Fibroblast of the aortic adventitia (primary cell): ENCODE measurements at places on chromosomes 2 and 18. TPM values are rescaled to one million over a fixed set of nuclear protein-coding genes. Genes with fewer than 3 reads are reported as not detected.

Gene CD28
- total RNA-seq: not detected in 2 replicates

Gene LAMA1
- 3.5 and 30.1 TPM in 2 replicates for total RNA-seq

Gene ANKRD23
- total RNA-seq: 2.3 and 6.0 TPM in 2 replicates

Gene TLX2
- not detected in 2 replicates for total RNA-seq

Gene OR6B2
- total RNA-seq: not detected in 2 replicates

Gene MAP3K19
- not detected in 2 replicates for total RNA-seq

Gene MRO
- total RNA-seq: under 0.01 and 6.5 TPM in 2 replicates

Gene KYNU
- under 0.01 and 1.3 TPM in 2 replicates for total RNA-seq

Gene TXNDC2
- total RNA-seq: 0.16 and 0.27 TPM in 2 replicates

Gene NLRC4
- not detected in 2 replicates for total RNA-seq

Gene LIMS3
- 5.6 and 6.1 TPM in 2 replicates for total RNA-seq

Gene RAPH1
- total RNA-seq: 16.5 and 18.8 TPM in 2 replicates

Gene ROCK2
- 65.3 and 92.9 TPM in 2 replicates for total RNA-seq

Gene PNKD
- total RNA-seq: 17.4 and 27.2 TPM in 2 replicates

Gene APCDD1
- 0.09 TPM in 1 of 2 replicates, not detected in the other for total RNA-seq

Gene CYTIP
- total RNA-seq: 0.82 and 1.4 TPM in 2 replicates

Gene ACP1
- 62.1 and 88.3 TPM in 2 replicates for total RNA-seq

Gene NPC1
- total RNA-seq: 27.6 and 51.3 TPM in 2 replicates

Gene TSPYL6
- 0.25 TPM in 1 of 2 replicates, not detected in the other for total RNA-seq

Gene KDM3A
- total RNA-seq: 28.9 and 52.5 TPM in 2 replicates

Gene ADCYAP1
- 0.16 and 0.72 TPM in 2 replicates for total RNA-seq

Gene TMEM200C
- 0.33 and 0.36 TPM in 2 replicates for total RNA-seq

Gene KHK
- total RNA-seq: 1.7 and 2.3 TPM in 2 replicates

Gene PEX13
- 13.7 and 26.8 TPM in 2 replicates for total RNA-seq

Gene SPDYA
- 1.1 and 6.5 TPM in 2 replicates for total RNA-seq

Gene C2orf66
- total RNA-seq: 0.27 TPM in 1 of 2 replicates, not detected in the other

Gene BABAM2
- total RNA-seq: 18.8 and 45.3 TPM in 2 replicates

Gene STK11IP
- total RNA-seq: 11.7 and 12.3 TPM in 2 replicates

Gene MPP4
- 0.33 and 4.0 TPM in 2 replicates for total RNA-seq

Gene B3GNT7
- total RNA-seq: 0.27 and 0.98 TPM in 2 replicates

Gene GDF7
- under 0.01 TPM in 1 of 2 replicates, not detected in the other for total RNA-seq

Gene SLC11A1
- total RNA-seq: 0.09 and 0.33 TPM in 2 replicates

Gene COQ10B
- 34.6 and 56.6 TPM in 2 replicates for total RNA-seq

Gene TIA1
- 79.0 and 117 TPM in 2 replicates for total RNA-seq

Gene IL18RAP
- total RNA-seq: 0.09 TPM in 1 of 2 replicates, not detected in the other

Gene FAP
- 150 and 228 TPM in 2 replicates for total RNA-seq

Gene GCG
- not detected in 2 replicates for total RNA-seq

Gene DES
- 3.3 and 4.7 TPM in 2 replicates for total RNA-seq

Gene SELENOI
- total RNA-seq: 13.1 and 14.6 TPM in 2 replicates

Gene DYSF
- total RNA-seq: 0.18 and 1.2 TPM in 2 replicates

Gene NAB1
- 34.4 and 52.6 TPM in 2 replicates for total RNA-seq

Gene GAD1
- total RNA-seq: not detected in 2 replicates

Gene VIL1
- total RNA-seq: not detected in 2 replicates

Gene RPIA
- 7.6 and 24.1 TPM in 2 replicates for total RNA-seq

Gene HRH4
- total RNA-seq: under 0.01 TPM in 1 of 2 replicates, not detected in the other

Gene EVX2
- total RNA-seq: not detected in 2 replicates

Gene PXDN
- 55.5 and 137 TPM in 2 replicates for total RNA-seq

Gene ELOA2
- total RNA-seq: not detected in 2 replicates

Gene LINC00305
- not detected in 2 replicates for total RNA-seq

Gene CFAP65
- not detected in 2 replicates for total RNA-seq

Gene MBD2
- total RNA-seq: 11.2 and 34.2 TPM in 2 replicates

Gene GREB1L
- 1.9 and 3.7 TPM in 2 replicates for total RNA-seq

Gene GTF2A1L
- 5.0 TPM in 1 of 2 replicates, not detected in the other for total RNA-seq

Gene SERPINB10
- not detected in 2 replicates for total RNA-seq

Gene TUBA4B
- total RNA-seq: not detected in 2 replicates

Gene ASTL
- not detected in 2 replicates for total RNA-seq
